Stimulated activated CD4-positive, alpha-beta T cell treated with anti-CD3 and anti-CD28 coated beads, Interleukin-1b, Interleukin-23, amount 100 ng/mL, for 1 hour (primary cell): ENCODE measurements at places on chromosomes 11 and 22.

GRCh38 chr11:34192481-34193401 lies 87.3 kb downstream of the NAT10 start:
- no peak for DNase-seq

- no peak for DNase-seq
These were observed 24.3 kb downstream of the BCR start for GRCh38 chr22:23204541-23205157.

DNA sequence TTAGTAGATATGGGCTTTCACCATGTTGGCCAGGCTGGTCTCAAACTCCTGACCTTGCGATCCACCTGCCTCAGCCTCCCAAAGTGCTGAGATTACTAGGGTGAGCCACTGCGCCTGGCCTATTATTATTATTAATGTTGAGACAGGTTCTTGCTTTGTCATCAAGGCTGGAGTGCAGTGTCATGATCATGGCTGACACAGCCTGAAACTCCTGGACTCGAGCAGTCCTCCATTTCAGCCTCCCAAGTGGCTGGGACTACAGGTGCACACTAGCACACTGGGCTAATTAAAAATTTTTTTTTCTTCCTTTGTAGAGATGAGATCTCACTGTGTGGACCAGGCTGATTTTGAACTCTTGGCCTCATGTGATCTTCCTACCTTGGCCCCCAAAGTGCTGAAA lies 102.0 kb downstream of the STIM1 start:
- DNase-seq: no peak

DNA sequence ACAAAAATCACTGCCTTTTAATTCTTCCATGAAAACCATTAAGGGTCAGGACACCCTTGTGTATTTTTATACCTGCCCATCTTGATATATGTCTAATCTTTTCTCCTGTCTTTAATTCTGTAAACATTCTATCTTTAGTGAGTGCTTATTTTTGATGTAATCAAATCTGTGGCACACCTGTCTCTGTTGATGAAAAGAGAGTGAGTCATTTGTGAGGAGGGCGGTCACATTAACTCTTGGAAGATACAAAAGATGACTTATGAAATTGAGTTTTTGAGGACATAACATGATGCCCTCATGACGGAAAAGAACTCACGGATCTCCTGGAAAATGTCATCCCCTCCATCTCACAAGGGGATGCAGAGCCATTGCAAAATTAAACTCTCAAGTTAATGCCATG lies 206.5 kb upstream of the PGR start:
- no peak for DNase-seq

GRCh38 chr11:123166071-123166559 lies 28.9 kb downstream of the CLMP start:
- DNase-seq: no peak

GRCh38 chr22:27827604-27828587 lies 26.3 kb upstream of the MN1 start:
- no peak for DNase-seq
